ENCODE measurements at places on chromosomes 16 and 17.

DNA sequence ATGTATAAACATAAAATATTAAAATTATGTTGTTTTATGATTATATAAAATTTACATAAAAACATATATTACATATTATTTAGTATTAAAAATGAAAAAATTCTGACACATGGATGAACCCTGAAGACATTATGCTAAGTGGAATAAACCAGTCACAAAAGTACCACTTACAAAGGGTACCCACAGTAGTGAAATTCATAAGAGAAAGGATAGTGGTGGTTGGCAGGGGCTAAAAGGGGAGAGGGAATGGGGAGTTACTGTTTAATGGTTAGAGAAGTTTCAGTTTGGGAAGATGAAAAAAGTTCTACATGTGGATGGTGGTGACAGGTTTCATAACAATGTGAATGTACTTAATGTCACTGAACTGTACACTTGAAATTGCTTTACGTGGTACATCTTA is 41.4 kb downstream of the FBXL20 start:
- no peak for DNase-seq

GRCh38 chr17:20242271-20242670 is 225.1 kb downstream of the LGALS9B start:
- DNase-seq: no peak

- no peak for DNase-seq
Measured at GRCh38 chr16:77299395-77299794, 100.2 kb downstream of the SYCE1L start.

DNA sequence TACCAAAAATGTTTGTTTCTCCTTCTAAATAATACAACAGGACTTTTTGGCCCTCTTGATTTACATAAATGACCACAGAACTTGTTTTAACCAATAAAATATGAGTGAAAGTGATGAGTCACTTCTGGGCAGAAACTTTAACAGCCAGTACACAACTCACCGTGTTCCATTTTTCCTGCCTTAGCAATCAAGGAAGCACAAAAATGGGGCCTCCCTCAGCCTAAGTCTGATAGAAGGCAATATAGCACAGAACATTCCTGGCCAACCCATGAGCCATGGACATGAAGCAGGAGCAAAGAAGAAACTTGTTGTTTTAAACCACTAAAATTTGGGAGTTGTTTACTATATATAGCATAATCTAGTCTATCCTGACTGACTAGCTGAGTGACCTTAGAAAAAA is 61.1 kb upstream of the MTMR4 start:
- DNase-seq: no peak

DNA sequence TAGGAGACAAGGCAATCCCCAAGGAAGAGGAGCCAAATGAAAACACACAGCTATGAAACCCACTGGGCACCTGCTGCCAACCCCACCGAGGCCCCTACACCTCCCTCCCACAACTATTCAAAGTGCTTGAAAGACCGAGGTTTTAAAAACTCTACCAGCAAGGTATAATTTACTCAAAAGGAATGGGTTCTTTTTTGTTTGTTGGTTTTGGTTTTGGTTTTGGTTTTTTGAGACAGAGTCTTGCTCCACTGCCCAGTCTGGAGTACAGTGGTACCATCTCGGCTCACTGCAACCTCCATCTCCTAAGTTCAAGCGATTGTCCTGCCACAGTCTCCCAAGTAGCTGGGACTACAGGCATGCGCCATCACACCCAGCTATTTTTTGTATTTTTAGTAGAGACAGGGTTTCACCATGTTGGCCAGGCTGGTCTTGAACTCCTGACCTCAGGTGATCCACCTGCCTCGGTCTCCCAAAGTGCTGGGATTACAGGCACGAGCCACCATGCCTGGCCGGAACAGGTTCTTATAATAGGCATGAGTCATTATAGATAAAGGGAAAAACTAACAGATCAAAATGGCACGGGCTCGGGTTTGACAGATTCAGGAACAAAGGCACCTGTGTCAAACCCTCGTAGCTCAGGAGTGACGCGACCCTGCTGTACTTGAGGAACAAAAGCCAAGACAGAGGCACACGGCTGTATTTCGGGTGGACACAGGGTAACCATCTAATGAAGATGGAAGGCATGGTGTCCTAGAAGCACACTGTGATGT is 40.7 kb downstream of the COTL1 start:
- DNase-seq: no peak

DNA sequence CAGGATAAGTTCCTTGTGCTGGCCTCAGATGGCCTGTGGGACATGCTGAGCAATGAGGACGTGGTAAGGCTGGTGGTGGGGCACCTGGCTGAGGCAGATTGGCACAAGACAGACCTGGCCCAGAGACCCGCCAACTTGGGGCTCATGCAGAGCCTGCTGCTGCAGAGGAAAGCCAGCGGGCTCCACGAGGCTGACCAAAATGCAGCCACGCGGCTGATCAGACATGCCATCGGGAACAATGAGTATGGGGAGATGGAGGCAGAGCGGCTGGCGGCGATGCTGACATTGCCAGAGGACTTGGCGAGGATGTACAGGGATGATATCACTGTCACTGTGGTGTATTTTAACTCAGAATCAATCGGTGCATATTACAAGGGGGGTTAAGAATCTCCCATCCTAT is 5.2 kb downstream of the PDP2 start:
- DNase-seq: no peak

GRCh38 chr16:1150511-1150982 is 2.4 kb upstream of the CACNA1H start:
- no peak for DNase-seq

DNA sequence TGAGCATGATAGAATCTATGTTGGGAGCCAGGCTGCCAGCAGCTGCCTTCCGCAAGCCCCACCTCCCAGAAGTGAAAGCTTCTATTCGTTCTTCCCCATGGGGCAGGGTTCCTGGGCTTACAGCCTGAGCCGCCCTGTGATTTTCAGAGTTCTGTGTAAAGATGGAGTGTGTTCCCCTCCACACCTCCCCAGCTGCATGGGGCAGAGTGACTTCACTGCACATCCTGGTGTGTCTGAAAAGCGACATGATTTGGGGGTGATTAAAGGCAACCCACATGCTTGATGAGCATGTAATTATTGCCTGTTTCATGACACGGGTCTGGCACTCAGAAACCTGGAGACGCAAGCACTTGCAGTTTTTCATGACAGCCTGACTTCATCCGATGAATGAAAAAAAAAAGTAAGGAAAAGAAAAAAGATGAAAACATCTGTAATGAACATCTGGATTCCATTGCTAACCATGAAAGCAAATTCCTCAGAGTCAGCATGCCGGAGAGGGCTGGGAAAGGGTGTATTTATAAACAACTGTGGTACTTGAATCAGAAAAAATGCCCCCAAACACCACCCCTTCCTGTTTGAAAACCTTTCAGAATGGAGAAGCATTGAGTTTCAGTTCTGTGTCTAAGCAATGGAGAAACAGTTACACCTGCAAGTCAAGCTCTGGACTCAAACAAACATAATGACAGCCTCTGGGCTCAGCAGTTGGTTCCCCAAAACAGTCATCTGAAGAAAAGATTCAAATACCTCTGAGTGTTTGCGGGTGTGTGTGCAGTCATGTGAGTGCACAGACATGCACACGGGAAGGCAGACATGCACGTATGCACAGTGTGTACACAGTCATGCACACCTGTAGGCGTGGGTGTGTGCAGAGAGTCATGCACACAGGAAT is 266.0 kb downstream of the ENGASE start:
- DNase-seq: no peak

DNA sequence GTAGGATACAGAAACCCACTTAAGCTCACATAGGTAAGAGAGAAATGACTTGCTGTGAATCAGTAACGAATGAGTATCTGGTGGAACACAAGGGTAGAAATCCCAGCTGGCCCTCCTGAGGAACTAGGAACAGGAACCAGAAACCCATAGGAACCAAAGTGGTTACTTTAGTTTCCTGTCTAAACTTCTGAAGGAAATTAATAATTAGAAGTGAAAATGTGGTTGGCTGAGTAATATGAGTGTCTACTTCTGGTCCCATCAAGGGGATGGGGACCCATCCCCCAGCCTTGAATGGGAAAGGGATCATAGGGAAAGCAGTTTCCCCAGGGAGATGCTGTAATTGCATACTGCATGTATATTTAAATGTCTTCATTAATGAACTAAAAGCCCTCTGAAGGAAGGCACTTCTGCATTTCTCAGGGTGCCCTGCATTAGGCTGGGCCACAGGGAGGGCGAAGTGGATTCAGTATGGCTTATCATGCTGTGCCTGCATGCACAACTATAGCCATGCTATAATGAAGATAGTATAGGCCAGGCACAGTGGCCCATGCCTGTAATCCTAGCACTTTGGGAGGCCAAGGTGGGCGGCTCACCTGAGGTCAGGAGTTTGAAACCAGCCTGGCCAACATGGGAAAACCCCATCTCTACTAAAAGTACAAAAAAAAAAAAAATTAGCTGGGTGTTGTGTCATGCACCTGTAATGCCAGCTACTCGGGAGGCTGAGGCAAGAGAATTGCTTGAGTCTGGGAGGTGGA is 45.6 kb downstream of the CYB5B start:
- no peak for DNase-seq

DNA sequence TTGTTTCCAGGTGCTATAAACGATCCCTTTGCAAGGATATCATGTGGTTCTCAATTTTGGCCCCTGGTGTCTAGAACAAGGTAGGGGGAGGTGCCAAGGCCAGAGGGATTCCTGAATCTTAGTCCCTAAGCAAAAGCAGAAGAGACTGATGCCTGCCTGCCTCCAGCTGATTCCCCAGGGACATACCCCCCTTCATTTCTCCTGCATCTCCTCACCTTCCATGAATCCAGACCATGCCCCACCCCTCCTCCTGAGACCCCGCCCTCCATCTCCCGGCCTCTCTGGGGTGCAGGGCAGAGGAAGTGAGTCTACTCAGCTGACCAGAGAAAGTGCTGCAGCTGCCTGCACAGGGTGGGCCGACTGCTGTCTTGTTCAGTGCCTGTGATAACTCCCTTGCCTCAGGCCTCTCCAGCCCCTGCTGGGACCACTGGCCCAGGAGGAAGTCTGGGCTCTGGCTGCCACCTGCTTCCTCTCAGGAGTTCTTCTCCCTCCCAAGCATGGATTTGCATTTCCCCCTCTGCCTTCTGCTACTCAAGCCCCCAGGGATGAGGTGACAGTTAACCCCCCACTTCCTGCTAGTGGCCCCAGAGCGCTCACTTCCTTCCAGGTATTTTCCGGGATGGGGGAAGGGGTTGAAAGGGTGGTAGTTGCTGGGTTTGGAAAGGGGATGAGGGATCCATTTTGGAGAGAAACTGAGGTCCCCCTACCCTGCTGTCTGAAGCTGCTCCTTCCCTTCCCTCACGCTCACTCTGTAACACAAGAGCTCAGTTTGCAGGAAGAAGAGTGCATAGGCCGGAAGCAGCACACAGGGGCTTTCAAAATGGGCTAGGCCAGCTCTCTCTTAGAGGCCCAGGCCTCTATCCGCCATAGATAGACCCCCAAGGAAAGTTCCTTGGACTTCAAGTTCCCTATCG is 10.5 kb upstream of the TSPOAP1 start:
- DNase-seq: peak; percentile 84

DNA sequence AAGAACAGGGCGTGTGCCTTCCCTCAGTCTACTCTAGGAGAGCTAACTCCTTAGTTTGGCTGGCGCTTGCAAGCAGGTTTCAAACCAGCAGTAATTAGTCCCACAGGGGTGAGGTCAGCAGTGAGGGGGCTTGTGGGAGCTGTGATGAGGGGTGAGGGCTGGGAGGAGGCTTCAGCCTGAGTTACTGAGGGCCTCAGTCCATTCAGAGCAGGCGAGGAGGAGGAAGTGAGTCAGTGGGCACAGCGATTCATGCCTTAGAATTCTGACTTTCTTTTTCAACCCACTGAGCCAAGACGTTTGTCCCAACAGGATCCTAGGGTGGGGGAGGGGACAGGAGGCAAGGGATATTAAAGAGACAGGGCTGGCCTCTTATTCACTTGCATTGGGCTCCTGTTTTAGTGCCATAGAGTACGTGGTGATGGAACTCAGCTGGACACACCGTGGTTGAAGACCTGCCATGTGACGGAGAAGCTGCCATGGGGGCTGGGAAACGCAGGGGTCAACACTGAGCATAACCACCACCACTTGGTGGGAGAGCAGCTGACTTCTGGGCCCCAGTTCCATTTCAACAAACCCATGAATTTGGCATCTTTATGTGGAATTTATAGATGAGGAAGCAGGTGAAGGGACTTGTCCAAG is 8.3 kb upstream of the ITGA3 start:
- DNase-seq: peak; percentile 70

GRCh38 chr16:57186872-57187854 is 1.0 kb downstream of the RSPRY1 start:
- no peak for DNase-seq

DNA sequence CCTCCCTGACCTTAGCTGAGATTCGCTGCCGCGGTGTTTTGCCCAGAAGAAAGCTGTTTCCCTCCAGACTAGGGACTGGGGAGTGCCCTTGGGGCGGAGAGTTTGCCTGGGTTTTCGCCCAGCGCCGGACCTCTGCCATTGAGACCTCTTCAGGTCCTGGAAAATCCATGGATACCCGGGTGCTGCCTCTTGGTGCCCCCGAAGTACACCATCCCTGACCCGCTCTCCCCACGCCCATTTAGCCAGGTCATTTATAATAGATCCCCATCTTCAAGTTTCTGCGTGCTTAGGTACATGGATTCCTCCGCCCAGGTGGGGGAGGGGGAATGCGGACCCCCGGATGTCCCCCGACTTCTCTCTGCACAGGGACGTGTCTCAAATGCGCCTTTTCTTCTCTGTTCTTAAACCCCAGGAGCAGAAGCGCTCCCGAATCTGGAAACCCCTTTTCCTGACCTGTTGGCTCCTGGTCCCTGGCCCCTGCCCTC is 15.0 kb upstream of the CBX8 start:
- DNase-seq: no peak

GRCh38 chr17:54860617-54861470 is 39.8 kb upstream of the TOM1L1 start:
- DNase-seq: no peak

DNA sequence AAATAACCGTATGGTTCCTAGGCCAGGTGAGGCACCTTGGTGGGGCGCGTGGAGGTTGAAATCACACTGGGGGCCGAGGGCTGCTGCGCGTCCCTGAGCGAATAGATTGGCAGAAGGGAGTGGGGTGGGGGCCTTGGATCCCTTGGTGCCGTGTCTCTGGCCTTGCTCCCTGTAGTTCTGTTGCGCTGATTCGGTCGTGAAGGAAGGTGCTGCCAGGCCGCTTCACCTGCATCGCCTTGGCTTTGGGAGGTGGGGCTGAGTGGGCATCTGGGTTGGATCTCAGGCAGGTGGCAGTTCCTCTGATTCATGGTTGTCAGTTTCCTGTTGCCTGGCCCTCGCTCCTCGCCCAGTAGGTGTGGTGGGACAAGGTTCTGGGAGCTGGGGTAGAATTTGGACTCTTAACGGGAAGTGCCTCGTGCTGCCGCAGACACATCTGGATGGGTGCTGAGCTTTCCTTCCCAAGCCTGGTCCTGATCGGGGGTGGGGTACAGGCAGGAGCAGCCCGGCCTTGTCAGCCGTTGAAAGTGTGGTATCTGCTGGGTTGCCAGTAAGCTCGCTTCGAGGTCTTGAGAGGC is 30.1 kb downstream of the PGS1 start:
- DNase-seq: no peak

DNA sequence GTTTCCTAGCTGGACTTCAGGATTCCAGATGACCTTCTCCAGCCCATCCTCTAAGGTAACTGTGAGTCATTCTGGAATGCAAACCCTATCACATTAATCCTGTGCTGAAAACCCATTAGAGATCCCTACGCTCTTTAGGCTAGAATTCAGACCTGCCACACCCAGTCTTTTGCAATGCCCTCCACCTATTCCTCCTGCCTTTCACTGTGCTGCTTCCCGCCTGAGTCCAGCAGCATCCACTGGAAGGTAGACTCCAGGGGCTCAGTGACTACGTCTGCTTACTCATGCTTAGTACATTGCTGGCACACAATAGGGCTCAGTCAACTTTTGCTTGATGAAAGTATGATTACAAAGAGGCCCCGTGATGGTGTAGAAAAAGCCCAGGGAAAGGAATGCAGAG is 121.1 kb downstream of the SPACA3 start:
- no peak for DNase-seq

Measured in cardiac septum (tissue), 1 donor.